ENCODE measurements at places on chromosomes 6 and 20.
A peak's percentile ranks its signal among the peaks of the same experiment; 100 is the strongest.

DNA sequence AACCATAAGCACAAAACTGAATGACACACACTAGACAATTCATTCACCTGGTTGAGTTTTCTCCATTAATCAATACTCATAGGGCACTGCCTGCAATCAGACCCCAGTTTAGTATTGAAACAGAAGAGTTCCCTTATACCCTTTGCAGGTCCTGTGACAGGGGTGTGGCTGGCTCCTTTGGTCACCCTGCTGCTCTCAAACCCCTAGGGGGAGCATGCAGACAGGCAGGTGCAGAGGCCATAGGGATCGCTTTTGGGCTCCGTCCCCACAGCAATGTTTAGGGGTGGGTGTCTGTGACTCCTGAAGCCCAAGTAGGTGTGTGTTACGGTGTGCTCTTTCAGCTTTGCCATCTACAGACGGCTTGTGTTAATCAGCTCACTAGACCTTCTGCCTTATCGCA is 210.4 kb downstream of the CENPW start:
- DNase-seq, result no peak

GRCh38 chr6:14458669-14459266 is 341.2 kb downstream of the CD83 start:
- peak; percentile 36 for DNase-seq

GRCh38 chr6:12408752-12409151 is 118.6 kb downstream of the EDN1 start:
- DNase-seq, result no peak

DNA sequence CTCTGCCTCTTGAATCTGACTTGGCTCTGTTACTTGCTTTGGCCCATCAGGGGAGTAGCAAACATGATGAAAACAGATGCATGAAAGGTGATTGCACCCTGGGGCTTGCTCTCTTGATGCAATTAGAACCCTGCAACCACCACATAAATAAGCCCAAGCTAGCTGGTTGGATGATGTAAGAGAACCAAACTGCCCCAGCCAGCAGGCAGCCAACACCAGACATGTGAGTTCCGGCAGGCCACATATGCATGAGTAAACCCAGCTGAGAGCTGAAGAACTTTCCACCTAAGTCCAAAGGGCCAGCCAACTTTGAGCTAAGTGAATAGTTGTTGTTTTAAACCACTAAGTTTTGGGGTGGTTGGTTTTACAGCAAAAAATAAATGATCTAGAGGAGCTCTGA is 268.4 kb downstream of the FARS2 start:
- DNase-seq, result no peak

- peak; percentile 54 for DNase-seq
Measured at GRCh38 chr6:158752613-158753012, 66.6 kb downstream of the EZR start.

DNA sequence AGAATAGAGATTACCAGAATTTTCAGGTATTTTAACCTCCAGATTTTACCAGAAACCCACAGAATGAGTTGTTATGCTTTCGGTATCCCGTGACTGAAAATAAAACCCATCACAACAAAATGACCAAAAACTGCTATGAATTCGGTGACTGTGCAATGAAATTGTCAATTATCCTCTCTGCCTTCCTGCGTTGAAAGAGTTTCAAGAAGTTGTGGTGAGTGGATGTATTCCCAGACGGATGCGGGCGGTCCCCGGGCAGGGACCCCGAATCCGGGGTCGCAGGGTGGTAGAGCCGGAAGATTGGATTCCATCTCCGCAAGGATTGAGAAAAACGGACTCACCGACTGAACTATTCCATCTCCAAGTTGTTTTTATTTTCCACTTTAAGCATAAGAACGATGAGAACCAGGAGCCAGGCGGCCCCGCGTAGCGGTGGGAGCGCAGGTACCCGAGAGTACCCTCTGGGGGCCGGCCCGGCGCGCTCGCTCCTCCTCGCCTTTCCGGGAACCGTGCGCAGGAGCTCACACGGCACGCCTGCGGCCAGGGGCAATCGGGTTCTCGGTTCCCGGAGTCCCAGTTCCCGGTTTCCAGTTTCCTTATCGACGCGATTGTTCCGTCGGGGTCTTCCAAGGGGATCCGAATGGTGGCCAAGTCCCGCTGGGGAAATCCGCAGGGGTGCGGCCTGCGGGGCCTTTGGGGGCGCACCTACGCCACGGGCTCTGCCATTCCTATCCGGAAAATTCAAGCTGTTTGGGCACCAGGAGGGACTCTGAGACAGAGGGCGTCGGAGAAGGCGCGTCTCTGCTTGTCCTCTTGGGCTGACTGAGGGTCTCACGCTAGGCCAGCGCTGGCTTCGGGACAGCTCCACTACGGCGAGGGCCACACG is 104.9 kb upstream of the PRDM1 start:
- no peak for DNase-seq

DNA sequence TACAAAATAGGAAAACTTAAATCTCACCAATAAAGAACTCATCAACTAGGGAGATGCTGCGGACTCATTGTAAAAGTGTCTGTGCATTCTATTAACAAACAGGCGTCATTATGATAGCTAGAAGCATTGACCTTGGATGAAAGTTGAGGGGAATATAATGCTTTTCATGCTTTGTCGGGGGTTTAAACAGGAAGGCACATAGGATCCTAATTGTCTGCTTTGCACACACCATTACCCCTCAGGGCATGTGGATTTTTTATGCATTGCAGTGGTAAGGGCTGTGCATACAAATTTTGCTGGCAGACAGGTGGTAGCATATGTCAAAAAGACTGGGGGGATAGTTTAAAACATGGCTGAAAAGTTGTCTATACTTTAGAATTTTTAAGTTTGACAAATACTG is 447.9 kb upstream of the PLCB4 start:
- DNase-seq, result no peak

GRCh38 chr6:167997642-167998041 is at the start of gene KIF25:
Gene KIF25, plus strand, starts transcription at chr6:167997671. Its CDS starts 31,915 bp downstream, at chr6:168029586.
- DNase-seq, result no peak

DNA sequence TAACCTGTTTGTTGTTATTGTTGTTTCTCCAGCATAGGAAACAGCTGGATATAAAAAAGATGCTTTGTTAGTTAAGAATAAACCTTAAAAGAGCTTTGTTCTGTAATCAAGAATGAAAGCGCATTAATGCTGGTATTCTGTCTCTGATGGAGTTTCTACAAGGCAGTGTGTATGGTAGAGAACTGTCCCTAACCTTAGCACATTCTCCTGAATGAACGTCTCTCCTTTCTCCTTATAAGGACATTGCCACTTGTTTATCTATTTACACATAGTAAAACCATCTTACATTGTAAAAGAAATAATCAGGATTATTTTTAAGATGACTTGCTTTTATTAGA is 33.8 kb upstream of the LCA5 start:
- no peak for DNase-seq

DNA sequence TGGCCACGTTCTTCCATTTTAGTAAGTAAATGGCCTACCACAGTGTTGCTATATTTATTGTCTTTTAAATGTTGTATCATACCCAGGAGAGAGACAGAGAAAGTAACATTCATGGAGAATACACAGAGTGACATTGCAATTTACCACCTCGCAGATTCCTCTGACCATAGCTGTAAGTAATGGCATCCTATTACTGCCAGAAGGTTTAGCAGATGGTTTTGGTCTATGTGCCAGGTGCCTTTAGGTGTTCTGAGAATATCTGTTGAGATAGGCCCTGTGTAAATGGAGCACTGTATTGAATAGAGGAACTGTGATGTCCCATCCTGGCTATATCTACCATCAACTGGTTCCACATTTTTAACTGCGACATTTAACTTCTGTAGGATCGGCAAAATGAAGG is 559.6 kb downstream of the KIF16B start:
- DNase-seq, result no peak

DNA sequence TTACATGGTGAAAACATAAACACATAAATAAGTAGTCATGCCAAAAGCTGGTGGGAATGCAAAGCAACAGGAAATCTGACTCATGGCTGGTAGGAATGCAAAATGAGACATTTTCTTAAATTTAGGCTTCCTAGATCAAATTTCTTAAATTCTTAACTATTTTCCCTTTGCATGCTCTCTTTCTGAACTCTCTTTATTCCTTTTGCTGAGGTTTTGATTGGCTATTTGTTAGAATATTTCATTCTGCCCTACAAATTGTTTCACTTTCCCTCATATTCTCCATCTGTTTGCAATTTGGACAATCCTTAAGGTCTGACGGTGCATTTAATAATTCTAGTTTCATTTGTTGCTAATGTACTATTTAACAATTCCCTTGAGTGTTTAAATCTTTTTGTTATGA is 437.5 kb upstream of the RGS17 start:
- DNase-seq, result no peak

- no peak for DNase-seq
Measured at GRCh38 chr6:142697001-142697335, 248.0 kb downstream of the HIVEP2 start.

- no peak for DNase-seq
Measured at GRCh38 chr20:64041781-64042053, 5.7 kb downstream of the C20orf204 start.

DNA sequence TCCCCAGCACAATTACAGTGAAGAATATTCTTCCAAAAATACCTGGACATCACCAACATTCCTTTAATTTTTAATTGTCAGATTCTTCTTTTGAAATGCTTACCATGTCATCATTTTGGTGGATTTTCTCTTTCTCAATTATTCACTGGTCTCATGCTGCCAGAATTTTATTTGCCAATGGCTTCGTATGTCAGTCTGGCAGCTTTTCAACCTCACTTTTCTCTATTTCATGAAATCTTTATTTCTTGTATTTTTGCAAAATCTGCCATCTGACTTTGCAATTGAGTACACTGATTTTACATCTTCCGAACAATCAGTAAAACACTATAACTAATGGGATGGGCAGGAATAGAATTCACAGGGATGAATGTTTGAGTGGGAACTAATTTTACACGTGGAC is 84.1 kb downstream of the BTBD9 start:
- no peak for DNase-seq

GRCh38 chr6:45376310-45377042 is 1.3 kb downstream of the SUPT3H start:
- peak; percentile 18 for DNase-seq

DNA sequence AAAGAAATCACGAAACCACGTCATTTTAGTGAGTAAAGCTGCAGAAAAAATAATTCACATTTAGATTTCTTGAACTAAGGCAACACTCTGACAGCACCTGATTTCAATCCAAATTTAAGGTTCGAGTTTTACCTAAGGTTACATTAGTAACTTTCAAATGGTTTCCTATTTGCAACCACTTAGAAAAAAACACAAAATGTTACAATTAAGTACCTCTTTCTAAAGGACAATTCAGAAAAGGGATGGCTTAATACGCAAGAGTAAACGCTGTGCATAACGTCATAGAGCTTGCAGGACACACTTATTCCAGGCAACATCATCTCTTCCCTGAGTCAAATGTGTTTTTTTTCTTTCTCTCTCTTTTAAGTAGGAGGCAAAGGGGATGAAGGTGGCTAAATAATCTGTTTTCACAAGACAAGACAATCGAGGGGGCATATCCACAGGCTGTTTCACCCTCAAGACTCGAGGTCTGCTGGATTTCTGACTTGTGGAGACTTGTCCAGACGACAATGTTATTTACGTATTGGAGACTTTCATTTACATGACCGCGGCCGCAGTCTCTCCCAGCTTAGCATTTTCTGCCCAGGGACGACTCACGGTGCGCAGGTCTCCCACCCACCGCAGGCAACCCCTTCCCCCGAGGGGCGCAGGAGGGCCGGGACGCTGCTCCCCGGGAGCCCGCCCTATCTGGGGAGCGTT is 86.0 kb downstream of the SESN1 start:
- DNase-seq, result peak; percentile 62

DNA sequence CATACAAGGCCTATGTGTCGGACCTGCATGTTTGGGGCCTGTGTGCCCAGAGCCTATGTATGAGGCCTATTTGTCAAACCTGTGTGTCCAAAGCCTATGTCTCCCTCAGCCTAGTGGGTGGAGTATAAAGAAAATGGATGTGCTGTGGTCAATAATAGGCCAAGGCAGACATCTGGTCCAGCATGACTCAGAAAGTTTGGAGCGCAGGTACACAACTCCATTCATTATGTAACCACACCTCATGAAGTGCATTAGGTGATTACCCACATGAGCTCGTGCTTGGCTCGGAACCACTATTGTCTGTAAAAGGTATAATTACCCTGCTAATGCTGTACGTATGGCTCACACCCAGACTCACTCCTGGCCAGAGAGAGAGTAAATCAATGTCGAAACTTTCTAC is 302.4 kb upstream of the POU3F2 start:
- no peak for DNase-seq

GRCh38 chr6:170012037-170012330 is 260.6 kb downstream of the ERMARD start:
- DNase-seq, result no peak

DNA sequence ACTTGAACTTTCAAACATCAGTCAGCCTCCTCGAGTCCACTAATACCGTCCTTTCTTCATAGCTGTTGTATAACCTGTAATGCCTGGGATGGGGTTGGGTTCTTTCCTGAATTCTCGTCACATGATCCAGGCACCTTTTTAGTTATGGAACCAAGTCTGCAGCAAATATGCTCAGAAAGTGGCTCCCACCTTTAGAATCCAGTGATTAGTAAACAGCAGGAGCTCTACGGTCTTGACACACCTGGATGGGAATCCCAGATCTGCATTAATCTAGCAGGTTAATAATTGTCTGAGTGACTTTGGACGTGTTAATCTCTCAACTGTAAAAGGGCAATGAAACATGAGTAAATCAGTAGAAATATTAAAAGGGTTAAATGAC is 729 bp upstream of the ZHX3 start:
- no peak for DNase-seq

- DNase-seq, result no peak
Measured at GRCh38 chr20:60101201-60101890, 143.1 kb downstream of the CDH26 start.

DNA sequence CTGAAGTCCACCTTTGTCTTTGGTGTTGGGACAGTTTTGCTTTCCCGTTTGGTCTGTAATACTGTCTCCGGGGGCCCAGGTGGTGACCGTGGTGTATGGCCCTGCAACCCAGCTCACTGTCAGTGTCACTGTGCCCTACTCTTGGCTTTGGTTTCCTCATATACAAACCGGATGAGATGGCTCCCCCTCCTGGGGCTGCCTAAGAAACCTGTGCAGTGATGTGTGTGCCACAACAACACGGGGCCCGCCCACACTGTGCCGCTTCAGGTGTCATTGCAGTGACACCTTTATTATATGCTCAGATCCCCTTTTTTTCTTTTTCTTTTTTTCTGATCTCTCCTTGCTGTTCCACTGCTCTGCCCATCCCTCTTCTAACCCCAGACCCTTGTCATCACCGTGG is 73.9 kb downstream of the RAMACL start:
- DNase-seq, result no peak

DNA sequence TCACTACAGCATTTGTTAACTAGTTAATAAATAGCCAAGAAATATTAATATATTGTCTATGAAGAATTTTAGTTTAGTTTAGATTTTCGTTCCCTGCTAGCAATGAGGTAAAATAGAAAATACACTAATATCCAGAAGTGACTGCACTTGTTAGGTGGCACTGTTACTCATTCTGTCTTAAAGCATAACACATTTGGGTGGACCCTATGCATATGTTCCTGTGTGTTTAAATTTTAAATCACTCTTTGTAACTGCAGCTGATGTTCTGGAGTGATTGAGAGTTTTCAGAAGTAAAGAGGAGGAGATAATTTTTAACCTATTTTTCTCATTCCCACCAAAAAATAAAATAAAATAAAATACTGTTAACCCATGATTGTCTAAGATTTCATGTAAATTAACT is 73.9 kb upstream of the SOX4 start:
- no peak for DNase-seq

GRCh38 chr6:39865011-39865888 is 69.0 kb downstream of the MOCS1 start:
- peak; percentile 85 for DNase-seq

- DNase-seq, result no peak
Measured at GRCh38 chr6:5506149-5506548, 244.8 kb downstream of the FARS2 start.

GRCh38 chr6:168134560-168135201 is 55.7 kb upstream of the FRMD1 start:
- DNase-seq, result no peak
